Endothelial cell (in vitro differentiated cells): ENCODE measurements at places on chromosomes 13 and 19. TPM values are rescaled to one million over a fixed set of nuclear protein-coding genes. Genes with fewer than 3 reads are reported as not detected.

LGALS7 gene
- 3.6 TPM for total RNA-seq

SMIM44 gene
- not detected for total RNA-seq

PSG11 gene
- not detected for total RNA-seq

PPP2R1A gene
- 302 TPM for total RNA-seq

SIRT6 gene
- total RNA-seq = 24.6 TPM

B3GNT3 gene
- total RNA-seq = 0.77 TPM

FXYD3 gene
- total RNA-seq = not detected

PTGIR gene
- total RNA-seq = not detected

TBC1D17 gene
- 36.8 TPM for total RNA-seq

S1PR4 gene
- total RNA-seq = not detected

DIRAS1 gene
- 0.82 TPM for total RNA-seq

C3 gene
- total RNA-seq = not detected

DZIP1 gene
- total RNA-seq = 39.7 TPM

SLC15A1 gene
- 0.10 TPM for total RNA-seq

MYH14 gene
- not detected for total RNA-seq

LYPD3 gene
- total RNA-seq = 0.67 TPM

LCP1 gene
- 11.9 TPM for total RNA-seq

PRR22 gene
- total RNA-seq = 2.2 TPM

CSNK1G2 gene
- 110 TPM for total RNA-seq

BCAM gene
- total RNA-seq = 6.9 TPM

GGN gene
- 0.74 TPM for total RNA-seq

OBI1 gene
- total RNA-seq = 28.0 TPM

CYP4F12 gene
- not detected for total RNA-seq

PCDH20 gene
- 5.2 TPM for total RNA-seq

SLC1A6 gene
- total RNA-seq = 8.3 TPM

FAM124A gene
- total RNA-seq = 4.9 TPM

RNF113B gene
- not detected for total RNA-seq

PMIS2 gene
- total RNA-seq = not detected
